Activated CD8-positive, alpha-beta T cell treated with anti-CD3 and anti-CD28 coated beads for 36 hours (primary cell): ENCODE measurements at places on chromosomes 16 and 17. TPM values are rescaled to one million over a fixed set of nuclear protein-coding genes. Genes with fewer than 3 reads are reported as not detected.
A peak's percentile ranks its signal among the peaks of the same experiment; 100 is the strongest.

- H3K36me3 ChIP-seq, result peaks cover 15% of the 10 kb centered on the region
- no peak overlapping the region for H3K4me3 ChIP-seq
- H3K4me1 ChIP-seq, result peaks cover 37% of the 10 kb centered on the region
Measured at GRCh38 chr16:1548233-1548632, 14.8 kb downstream of the TMEM204 start.

DNA sequence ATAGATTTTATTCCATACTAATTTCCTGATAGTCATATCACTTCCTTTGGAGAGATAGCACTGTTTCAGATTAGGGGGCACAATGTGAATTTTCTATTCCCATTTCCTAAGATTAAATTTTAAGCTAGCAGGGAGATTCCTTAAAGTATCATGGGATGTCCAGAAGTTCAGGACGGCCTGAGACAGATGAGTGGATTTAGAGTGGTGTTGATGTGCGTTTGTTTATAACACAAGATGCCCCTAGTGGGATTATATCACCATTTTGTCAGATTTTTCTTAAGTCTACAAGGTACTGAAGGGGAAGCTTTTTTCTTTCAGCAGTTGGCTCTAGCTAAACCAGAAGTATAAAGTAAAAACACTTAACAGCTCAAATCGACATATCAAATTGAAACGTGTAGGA lies 183.6 kb upstream of the TBX2 start:
- peaks cover 18% of the 10 kb centered on the region for H3K4me1 ChIP-seq
- no peak for DNase-seq
- H3K27ac ChIP-seq, result no peak overlapping the region
- no peak overlapping the region for H3K4me3 ChIP-seq
- H3K36me3 ChIP-seq, result no peaks in the 10 kb centered on the region
- H3K27me3 ChIP-seq, result no peaks in the 10 kb centered on the region

- no peaks in the 10 kb centered on the region for H3K27me3 ChIP-seq
- peaks cover 82% of the 10 kb centered on the region for H3K36me3 ChIP-seq
- H3K4me1 ChIP-seq, result peaks cover 22% of the 10 kb centered on the region
- peak; percentile 70 for DNase-seq
- peak overlapping the region; percentile 96 for H3K27ac ChIP-seq
Measured at GRCh38 chr17:77456951-77457548, 316.3 kb downstream of the SEC14L1 start.

DNA sequence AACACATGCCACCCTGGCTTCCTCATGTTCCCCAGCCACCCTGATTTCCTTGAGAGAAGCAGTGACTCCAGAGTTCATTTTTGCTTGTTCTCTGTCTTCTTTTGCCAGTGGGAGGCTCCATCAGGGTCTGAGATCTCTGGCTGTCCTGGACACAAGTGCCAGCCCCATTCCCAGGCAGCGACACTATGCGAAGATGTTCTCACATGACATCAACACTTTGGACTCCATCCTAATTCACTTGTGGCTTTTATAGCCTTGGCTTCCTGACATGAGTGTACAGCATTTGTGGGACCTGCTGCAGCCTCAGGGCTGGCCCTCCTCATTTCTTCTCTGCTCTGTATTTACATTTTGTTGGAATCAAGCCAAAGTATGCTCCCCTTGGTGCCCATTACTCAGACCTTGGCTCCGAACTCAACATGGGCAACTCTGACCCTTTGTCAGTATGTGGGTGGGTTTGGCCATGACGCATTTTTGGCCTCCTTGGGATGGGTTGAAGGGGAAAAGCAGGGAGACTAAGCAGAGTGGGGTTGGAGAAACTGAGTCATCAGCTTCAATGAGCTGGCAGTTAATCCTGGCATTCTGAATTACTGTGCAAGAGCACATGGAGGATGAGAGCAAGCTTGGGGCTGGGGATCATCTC lies 119.0 kb upstream of the EEF2KMT start:
- no peak overlapping the region for H3K4me3 ChIP-seq
- no peak overlapping the region for H3K27ac ChIP-seq
- DNase-seq, result no peak
- H3K27me3 ChIP-seq, result peaks cover 23% of the 10 kb centered on the region
- no peaks in the 10 kb centered on the region for H3K4me1 ChIP-seq

- H3K36me3 ChIP-seq, result no peaks in the 10 kb centered on the region
- H3K27ac ChIP-seq, result peak overlapping the region; percentile 58
- H3K4me1 ChIP-seq, result peaks cover 32% of the 10 kb centered on the region
- DNase-seq, result peak; percentile 78
- H3K27me3 ChIP-seq, result peaks cover 10% of the 10 kb centered on the region
Measured at GRCh38 chr16:12613131-12613991, 190.3 kb downstream of the CPPED1 start.

DNA sequence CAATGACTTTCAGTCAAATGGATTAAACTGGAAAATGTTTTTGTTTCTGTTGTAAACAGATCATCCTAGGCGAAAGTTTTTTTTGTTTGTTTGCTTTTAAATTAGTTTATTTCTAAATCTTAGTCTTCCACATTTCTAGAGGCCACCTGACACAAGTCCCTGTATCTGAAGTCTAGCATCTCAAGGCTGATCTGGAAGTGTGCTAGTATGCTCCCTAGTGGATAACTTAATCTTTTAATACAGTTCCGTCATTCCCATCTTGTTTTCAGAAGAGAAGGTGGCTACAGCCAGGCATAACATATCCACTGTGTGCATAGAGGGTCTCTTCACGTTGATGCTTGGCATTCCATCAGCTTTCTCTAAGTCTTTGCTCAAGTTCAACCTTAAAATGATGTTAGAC lies 7.6 kb downstream of the IFT20 start:
- peak overlapping the region; percentile 49 for H3K27ac ChIP-seq
- no peaks in the 10 kb centered on the region for H3K27me3 ChIP-seq
- H3K4me1 ChIP-seq, result peaks cover 18% of the 10 kb centered on the region
- H3K36me3 ChIP-seq, result peaks cover 22% of the 10 kb centered on the region
- no peak overlapping the region for H3K4me3 ChIP-seq

GRCh38 chr17:8160741-8161221 lies 2.0 kb downstream of the VAMP2 start:
- no peaks in the 10 kb centered on the region for H3K27me3 ChIP-seq
- peak; percentile 60 for DNase-seq
- H3K4me3 ChIP-seq, result peak overlapping the region; percentile 88
- H3K4me1 ChIP-seq, result peaks cover 57% of the 10 kb centered on the region
- peak overlapping the region; percentile 91 for H3K27ac ChIP-seq

DNA sequence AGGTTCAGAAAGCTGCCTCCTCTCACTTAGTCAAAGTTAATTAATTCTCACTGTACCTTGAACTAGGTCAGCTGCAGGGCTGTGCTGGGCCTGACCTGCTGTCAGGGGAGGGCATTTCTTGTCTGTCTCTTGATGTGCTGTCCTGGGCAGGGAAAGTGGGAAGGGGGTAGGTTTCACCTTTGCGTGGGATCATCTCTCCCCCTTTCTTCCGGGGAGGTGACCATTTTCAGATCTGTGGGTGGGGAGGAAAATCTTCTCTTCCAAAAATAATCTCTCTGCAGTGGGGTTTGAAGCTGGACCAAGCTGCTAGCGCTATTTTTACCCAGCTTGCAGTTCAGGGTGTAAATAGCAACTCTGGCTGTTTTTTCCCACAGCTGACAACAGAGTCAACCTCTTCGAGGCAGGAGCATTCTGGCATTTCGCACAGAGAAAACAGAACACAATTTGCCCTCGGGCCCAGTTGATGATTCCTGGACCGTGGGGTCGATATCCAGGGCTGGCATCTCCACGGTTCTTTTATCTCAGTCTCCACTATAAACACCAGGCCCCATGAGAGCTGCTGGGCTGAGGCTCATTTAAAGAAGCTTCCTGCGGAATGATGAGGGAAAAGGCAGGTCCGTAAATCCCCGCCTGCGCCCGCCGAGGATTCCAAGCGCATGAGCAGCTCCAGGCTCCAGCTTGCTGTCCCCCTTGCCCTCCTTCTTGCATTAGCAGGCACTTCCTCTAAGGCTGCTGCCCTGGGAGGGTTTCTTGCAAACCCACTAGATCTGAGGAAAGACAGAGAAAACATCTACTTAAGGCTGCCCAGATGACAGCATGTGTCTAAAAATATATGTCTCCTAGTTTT lies 93.9 kb downstream of the YPEL2 start:
- H3K27ac ChIP-seq, result no peak overlapping the region
- H3K27me3 ChIP-seq, result peaks cover 1% of the 10 kb centered on the region
- no peaks in the 10 kb centered on the region for H3K36me3 ChIP-seq
- no peak overlapping the region for H3K4me3 ChIP-seq
- DNase-seq, result no peak

GRAP gene
- 11.9 TPM for total RNA-seq

IRX5 gene
- 0.14 TPM for total RNA-seq
